Inflammatory macrophage (primary cell): ENCODE measurements at places on chromosomes 12 and 14.

DNA sequence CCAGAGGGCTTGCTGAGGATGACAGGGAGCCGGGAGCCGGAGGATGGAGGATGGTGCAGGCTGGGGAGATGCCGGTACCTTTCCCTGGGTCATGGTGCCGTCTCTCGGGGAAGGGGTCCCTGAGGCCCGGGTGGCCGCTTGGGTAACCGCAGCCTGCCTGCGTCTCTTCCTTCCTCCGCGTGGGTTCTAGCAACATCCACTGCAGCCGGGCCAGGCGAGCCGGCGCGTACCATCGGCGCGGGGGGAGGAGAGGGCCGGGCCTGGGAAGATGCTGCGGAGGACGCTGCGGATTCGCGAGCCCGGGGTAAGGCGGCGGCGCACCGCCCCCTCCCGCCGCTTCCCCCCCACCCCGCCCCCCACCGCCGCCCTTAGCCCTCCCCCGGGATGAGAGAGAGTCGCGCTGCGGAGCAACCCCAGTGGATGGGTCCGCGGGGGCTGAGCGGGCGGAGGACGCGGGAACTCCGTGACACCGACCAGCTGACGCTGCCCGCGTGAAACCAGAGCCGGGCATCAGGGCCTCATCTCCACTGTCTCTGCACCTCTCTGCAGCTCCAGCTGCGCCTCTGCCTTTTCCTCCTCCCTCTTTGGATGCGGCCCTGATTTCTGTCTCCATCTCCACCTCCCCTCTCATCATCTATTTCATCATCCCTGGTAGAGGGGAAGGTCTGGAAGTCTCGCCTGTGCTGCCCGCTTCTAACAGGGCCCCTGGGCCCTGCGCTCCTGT, at the start of gene FAIM2:
Gene FAIM2 (minus strand): TSS at position 201 of the 724 bp plus-strand sequence. CDS start 108 bp downstream, at position 93.
- peak; percentile 9 for DNase-seq

GRCh38 chr12:113759135-113759534, 207.0 kb downstream of the RBM19 start:
- DNase-seq, result no peak

GRCh38 chr12:9041321-9041720, 52.0 kb downstream of the KLRG1 start:
- DNase-seq, result no peak

DNA sequence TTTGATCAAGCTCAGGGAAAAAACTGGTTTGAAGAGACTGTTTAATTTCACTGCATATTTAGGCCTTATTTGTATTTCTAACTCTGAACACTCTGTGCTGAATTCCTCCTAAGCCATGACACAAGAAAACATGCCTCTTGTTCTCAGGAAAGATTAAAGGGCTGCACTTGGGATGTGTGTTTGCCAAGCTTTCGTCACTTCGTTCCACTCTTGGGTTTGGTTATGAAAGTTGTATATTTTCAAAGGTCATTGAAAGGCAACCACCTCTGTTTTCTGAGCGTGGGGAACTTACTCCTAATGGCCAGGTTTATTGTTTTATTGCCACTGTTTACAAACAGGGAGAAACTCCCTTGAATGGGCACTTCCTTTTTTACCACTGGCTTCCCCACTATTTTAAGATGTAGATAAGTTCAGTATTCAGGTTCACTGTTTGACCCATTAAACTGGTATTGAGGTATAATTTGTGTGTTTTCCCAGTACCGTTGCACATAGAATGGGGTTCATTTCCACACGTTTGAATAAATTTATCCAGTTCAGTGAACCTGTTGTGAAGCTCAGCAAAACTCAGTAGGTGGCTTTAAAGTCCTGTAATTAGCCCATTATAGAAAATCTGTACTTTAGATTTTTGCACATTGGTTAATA, 65.3 kb downstream of the NKX2-1 start:
- DNase-seq, result no peak

GRCh38 chr14:100027771-100028490, 37.3 kb upstream of the EVL start:
- no peak for DNase-seq

GRCh38 chr12:49636979-49637755, 13.8 kb downstream of the PRPF40B start:
- peak; percentile 61 for DNase-seq

- no peak for DNase-seq
Observed at GRCh38 chr12:26058308-26058707, 66.5 kb downstream of the BHLHE41 start.

GRCh38 chr14:59427653-59428580, 37.3 kb downstream of the GPR135 start:
- peak; percentile 50 for DNase-seq

DNA sequence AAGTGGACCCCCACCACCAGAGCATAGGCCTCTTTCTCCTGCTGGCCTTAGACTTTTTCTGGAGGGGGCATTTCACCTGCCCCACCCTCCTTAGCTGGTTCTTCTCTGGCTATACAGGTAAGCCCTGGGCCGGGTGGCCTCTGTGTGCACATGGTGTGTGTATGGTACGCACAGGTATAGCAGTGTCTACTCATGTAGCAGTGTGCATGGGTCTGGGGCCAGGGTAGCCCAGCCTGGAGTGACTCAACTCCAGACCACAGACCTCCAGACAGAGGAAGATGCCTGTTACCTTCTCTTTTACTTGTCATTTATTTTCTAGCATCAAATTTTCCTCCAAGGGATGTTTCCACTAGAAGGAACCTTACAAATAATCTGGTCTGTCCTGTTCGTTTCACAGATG, 6.9 kb downstream of the KCNA5 start:
- no peak for DNase-seq

DNA sequence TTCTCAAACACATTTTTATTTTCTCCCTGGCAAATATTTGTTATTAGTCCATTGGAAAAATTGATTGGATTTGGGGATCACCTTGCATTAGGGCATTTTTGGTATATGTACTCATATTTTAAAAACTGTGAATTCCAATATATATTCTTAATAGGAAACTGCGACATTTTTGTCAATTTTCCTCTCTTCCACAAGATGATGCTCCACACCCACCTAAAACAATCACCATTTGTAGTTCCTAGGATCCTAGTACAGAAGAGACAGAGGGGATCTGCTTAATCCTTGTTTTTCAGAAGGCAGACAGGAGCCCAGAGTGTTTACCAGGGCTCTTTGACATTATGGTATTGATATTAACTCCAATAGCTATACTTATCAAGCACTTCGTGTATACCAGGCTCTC, 22.8 kb upstream of the OASL start:
- DNase-seq, result peak; percentile 29

- no peak for DNase-seq
Observed at GRCh38 chr12:46358325-46358700, 14.3 kb downstream of the SLC38A2 start.

DNA sequence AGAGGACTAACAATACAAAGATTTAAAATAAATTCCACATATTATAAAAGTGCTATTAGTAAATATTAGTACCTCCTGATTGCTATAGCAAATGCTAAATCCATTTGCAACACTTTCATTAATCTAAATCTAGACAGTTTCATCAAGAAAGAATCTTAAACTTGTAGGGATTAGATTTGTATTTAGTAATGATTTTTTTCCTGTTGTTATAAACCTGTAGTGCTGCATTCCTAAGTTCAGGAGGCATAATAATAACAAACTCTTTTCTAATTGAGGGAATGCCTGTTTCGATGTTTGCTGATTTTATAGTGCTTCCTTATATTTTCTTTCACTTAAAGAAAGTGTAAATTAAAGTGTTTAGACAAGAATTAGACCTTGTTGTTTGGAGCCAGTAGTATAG, 166.1 kb downstream of the FOXA1 start:
- DNase-seq, result no peak

DNA sequence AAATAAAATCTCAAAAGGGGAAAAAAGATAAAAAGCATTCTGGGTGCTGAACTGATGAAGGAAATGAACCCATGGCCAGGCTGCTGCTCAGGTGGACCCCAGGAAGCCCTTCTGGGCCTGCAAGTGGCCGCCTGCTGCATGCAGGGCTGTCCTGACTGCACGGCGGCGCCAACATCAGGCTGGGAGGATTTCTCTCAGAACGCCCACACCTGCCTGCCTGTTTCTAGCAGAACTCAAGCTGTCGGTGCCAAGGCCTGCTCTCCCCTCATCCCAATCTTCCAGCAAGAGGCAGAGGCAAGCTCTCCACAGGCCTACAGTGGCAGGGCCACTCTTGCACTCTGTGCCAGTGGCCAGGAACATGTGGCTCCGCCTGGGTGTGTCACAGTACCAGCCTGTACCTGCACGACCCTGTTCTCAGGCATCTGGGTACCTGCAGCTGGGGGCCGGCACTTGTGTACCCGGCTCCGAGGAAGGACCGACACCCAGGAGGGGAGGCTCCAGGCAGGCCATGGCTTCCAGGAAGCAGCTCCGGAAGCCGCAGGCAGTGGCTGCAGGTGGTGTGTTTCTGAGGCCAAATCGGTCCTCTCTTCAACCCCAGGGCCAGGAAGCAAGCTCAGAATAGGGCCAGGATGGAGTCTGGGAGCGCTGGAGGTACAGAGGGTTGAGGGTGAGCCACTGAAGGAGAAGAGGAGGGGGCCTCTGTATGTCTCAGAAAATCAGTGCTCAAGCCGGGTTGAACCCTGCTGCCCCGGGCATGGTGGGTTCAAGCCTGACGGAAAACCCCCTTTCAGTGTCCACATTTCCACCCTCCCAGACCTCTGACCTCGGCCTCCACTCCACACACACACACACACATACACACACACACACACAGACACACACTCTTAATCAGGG, 2.5 kb upstream of the INF2 start:
- DNase-seq, result no peak

DNA sequence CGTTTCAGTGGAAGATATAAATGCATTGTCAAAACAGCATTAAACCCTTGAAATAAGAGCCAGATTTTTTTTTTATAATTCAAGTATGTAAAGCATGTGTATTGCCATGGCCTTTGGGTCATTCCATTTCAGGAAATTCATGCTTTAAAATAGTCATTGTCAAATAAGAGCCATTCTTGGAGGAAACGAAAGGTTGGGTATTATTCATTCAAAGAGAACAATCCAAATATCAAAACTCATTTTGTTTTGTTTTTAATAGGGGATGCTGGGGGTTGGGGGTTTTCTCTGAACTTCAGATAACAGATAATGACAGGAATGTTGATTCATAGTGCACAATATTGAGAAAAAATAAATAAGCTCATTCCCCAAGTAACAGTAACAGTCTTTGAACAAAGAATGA, 174.4 kb upstream of the NUDT4 start:
- no peak for DNase-seq

- peak; percentile 46 for DNase-seq
Observed at GRCh38 chr14:93332397-93332852, 411 bp downstream of the BTBD7 start.

GRCh38 chr12:37666069-37666781, 650.3 kb upstream of the ALG10B start:
- no peak for DNase-seq

- no peak for DNase-seq
Observed at GRCh38 chr14:51811706-51812105, 48.7 kb upstream of the GNG2 start.

GRCh38 chr14:61894452-61895077, 132.3 kb downstream of the SNAPC1 start:
- peak; percentile 48 for DNase-seq

DNA sequence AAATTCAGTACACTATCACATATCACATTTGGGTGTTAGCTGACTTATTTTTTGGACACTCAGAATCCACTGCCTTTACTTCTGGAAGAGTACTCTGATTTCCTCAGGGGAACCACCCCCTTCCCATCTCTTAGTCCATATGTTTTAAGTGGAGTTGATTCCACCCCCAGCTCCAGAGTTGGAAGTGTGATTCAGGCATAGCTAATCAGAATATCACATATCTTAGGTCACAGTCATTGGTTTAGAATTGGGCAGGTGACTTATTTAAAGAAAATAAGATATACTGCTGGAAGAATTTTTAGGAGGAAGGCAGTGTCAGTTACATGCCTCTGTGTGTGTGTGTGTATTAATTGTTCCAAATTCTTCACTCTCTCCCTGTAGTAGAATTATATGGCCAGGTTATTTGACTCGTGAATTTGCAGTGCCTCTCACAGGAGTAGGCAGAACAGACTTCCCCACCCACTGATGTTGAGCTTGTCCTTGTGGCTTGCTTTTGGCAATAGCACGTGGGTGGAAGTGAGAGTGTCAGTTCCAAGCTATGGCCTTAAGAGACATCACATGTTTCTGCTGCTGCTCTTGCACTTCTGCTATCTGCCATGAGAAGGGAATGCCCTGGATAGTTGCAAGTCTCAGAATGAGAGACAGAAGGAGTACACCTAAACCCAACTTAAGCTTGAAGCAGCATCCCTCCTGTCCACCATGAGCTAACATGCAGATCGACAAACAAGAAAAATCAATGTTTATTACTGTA, 6.4 kb upstream of the GAS2L3 start:
- peak; percentile 96 for DNase-seq

- DNase-seq, result no peak
Observed at GRCh38 chr12:26172946-26173552, 22.3 kb upstream of the SSPN start.

- DNase-seq, result no peak
Observed at GRCh38 chr14:28876572-28876945, 110.0 kb downstream of the FOXG1 start.

DNA sequence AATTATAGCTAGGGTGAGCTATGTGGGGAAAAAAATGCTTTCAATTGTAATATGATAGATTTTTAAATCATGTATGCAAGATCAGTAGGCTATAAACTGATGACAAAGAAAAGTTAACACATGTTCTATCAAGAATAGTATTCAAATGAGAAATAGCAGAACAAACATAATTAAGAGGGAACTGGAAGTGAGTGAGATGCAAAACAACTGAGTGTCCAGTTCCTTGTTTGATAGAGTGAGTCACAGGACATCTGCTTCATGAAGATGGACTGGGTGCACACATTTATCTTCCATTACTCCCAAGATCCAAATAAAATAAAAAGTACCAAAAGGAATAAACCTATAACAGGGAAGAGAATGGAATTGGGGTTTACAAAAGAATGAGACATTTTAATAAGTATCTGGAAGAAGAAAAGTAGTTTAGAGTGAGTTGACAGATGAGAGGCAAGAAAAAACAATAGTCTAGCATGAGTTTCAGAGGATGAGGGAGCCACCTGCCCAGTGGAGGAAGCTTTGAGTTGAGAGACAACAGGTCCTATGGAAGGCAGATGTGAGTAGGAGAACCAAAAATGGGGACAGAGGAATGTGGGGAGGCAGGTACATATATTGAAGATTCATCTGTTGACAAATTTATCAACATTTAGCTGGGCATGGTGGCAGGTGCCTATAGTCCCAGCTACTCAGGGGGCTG, 178.1 kb upstream of the ARHGAP5 start:
- DNase-seq, result peak; percentile 78

- DNase-seq, result no peak
Observed at GRCh38 chr12:106094304-106094703, 44.5 kb downstream of the NUAK1 start.
